ENCODE measurements at places on chromosomes 2 and 18.

DNA sequence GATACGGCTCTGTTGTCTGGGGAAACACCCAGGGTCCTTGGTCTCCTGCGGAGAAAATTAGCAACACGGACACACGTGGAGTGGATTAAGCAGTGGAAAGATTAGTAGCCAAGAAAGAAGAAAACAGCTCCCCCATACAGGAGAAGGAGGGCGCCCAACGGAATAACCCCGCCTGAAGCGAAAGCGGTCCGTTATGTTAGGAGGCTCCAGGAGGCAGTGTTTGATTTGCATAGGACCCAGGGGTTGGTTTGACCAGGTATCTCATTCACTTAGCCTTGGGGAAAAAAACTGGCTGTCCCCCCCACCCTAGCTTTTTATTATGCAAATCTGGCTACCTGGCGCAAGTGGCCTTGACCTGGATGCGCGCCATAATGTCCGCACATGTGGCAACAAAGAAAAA, 170.1 kb upstream of the KYNU start:
- DNase-seq = no peak

- no peak for DNase-seq
Measured at GRCh38 chr18:76619621-76620315, 124.7 kb upstream of the ZNF516 start.

DNA sequence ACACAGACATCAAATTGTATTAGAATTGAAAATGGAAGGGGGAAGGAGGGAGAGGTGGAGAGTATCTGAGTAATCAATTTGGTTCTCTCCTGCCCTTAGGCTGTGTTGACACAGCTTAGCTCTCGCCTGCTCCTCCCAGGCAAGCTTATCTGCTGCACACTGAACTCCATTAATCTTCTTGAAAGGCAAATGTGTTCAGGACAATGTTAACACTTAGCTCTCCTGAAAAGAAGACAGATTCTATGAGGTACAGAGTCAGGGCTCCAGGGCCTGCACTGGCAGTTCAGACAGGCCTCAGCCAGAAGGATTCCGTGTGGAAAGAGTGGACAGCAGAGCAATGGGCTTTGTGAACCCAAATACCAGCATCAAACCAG, 430.0 kb upstream of the TNP1 start:
- no peak for DNase-seq

- DNase-seq = no peak
Measured at GRCh38 chr2:240905176-240905781, 857 bp upstream of the CROCC2 start.

DNA sequence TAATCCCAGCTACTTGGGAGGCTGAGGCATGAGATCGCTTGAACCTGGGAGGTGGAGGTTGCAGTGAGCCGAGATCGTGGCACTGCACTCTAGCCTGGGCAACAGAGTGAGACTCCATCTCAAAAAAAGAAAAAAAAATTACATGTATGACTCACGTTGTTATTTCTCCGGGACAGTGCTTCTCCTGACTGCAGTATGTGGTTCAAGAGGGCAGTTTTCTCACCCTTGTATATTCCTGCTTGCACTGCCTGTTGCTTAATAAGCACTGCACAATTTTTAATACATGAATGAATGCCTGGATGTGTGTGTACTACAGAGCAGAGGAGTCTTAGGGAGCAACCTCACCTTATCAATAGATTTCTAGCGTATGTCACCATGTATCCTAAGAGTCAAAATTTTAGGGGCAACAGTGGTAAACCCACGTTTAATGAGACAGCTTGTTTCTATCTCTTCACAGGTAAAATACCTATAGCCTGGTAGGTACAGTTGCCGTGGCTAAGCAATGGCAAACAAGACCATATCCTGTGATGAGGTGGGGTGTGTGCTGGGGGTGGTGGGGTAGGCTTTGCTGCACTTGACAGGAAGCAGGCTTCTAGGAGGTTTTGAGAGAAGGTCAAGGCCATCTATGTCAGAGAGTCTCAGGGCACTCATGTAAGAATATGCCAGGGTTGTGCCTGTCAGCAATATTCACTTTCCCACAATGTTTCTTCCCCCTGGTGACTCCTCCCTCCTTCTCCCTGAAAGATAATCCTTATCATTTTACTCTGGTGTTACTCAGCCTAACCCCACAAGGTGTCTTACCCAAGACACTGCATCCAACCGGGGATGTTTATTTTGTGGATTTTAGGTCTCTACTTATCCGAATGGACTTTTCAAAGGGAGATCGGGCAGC, 36.9 kb upstream of the MEX3C start:
- DNase-seq = no peak

DNA sequence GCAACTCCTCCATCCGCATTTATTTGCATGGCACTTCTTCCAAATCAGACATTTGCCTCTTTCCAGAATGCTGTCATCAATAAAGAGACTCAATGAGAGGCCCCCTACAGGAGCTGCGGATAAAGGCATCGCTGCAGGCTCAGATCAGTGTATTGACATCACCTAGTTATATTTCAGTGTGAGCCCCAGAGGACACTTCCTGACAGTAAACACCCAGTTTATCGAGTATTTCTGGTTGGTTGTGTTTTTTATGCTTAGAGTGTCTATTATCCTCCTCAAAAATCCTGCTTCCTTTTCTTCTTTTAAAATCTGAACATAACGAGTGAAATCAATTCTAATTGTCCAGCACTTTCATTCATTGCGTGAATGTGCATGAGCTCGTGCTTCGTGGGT, 38.8 kb downstream of the NRP2 start:
- DNase-seq = no peak

- no peak for DNase-seq
Measured at GRCh38 chr2:236558993-236559978, 10.3 kb upstream of the ACKR3 start.
